ENCODE measurements at places on chromosomes 16 and 17.

- DNase-seq = no peak
Measured at GRCh38 chr17:66415366-66416206, 113.2 kb downstream of the PRKCA start.

DNA sequence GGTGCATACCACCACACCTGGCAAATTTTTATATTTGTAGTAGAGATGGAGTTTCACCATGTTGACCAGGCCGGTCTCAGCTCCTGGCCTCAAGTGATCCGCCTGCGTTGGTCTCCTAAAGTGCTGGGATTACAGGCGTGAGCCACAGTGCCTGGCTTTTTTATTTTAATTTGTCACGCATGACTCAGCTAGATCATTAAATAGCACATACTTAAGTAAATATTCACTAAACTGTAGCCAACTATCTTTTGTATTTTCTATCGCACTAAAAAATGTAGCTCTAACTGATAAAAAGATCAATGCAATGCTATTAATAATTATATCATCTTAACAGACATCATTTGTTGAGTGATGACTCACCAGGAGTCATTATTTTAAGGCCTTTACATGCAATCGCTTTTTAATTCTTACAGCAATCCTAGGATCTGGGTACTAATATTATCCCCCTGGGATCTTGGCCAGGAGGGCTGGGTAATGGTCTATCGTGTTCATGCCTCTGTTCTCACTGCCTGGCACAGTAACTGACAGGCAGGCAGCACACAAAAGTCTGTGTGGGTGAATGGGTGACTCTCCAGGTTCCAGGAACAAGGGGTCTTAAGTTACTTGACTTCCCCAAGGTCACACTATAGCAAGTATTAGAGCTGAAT, 693.5 kb upstream of the EEF2KMT start:
- no peak for DNase-seq

DNA sequence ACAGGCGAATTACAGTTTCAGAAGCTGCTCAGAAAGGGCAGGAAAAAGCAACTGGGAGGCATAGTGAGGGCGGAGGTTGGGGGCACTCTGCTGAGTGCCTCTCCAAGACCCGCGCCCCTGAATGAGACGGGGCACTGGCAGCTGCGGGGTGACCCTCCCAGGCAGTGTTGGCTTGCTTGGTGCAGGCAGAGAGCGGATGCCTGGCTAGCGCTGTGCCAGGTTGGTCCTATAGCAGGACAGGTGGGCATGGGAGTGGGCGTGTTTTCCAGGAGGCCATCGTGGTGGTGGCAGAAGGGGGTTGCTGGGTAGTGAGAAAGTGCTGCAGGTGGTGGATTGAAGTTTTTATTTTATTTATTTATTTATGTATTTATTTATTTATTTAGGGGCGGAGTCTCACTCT, 16.0 kb upstream of the SBK1 start:
- no peak for DNase-seq

DNA sequence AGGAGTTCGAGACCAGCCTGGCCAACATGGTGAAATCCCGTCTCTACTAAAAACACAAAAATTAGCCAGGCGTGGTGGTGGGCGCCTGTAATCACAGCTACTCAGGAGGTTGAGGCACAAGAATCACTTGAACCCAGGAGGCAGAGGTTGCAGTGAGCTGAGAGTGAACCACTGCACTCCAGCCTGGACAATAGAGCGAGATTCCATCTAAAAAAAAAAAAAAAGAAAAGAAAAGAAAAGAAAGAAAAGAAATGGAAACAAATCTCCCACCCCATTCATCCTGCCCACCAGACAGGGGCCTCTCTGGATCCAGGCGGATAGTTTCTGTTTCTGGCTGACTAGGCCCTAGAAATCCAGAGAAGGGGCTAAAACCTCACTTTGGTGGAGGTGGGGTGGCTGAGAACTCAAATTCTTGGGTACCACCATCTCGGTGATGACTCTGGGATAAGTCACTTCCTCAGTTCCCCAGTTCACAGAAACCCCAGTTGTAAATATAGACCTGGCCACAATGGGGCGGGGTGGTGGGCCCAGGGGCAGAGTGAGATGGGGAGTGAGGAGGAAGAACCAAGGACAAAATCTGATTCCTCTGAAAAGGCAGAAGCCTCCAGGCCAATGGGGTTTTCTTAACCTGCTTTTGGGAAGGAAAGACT, 22.2 kb downstream of the SOCS1 start:
- DNase-seq = peak; percentile 86

- peak; percentile 48 for DNase-seq
Measured at GRCh38 chr17:64281962-64282752, 19.1 kb upstream of the TEX2 start.
